Activated CD4-positive, CD25-positive, alpha-beta regulatory T cell (primary cell): ENCODE measurements at places on chromosomes 3 and 15.

- DNase-seq = no peak
These were observed 317.1 kb upstream of the TGFBR2 start for GRCh38 chr3:30289324-30289723.

DNA sequence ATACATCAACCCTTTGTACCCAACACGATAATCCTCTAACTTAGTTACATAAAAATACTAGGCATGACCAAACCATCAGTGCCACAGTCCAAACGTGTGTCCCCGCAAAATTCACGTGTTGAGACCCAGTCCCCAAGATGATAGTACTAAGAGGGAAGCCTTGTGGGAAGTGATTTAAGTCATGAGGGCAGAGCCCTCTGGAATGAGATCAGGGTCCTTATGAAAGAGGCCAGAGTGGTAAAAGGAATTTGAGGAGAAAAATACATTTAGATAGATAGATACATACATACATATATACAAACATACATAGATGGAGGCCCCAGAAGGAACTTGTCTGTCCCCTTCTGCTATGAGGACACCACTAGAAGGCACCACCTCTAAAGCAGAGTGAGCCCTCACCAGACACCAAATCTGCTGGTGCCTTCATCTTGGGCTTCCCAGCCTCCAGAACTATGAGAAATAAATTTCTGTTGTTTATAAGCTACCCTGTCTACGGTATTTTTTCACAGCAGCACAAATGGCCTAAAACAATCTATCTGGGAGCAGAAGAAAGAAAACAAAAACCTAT, 8.0 kb downstream of the TBC1D2B start:
- no peak for DNase-seq

DNA sequence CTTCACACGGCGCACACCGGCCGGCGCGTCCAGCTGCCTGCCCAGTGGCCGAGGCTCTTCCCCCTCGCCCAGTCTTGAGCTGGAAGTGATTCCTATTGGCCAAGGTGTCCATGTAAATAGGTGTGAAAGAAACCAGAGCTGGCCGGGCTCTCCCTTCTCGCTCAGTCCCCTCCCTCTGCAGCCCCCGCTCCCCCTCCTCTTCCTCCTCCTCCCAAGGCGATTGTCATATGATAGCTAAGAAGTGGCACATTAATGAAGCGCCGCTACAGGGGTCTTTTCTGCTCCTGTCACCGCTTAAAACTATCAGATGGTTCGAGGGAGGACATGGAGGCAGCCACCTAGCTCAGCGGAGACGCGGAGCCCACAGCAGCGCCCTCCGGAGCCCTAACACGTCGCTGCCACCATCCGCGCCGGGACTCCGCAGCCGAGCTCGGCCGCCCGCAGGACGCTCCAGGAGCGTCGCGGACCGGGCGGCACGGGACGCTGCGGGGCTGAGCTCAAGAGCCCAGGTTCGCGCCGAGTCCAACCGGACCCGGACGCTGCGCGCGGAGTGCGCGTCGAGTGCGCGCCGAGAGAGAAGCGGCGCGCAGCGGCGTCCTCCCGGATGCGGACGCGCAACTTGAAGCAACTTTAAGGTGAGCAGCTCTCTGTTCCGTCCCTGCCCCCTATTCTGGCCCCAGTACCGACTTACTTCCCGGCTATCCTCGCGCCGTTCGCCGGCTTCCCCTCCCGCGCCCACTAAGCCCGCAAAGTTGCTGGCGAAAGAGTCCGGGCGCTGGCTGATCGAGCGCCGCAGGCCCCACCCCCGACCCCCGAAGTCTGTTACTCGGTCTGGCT, at the start of gene FOXB1:
Gene FOXB1 (plus strand): TSS at position 303 of the 837 bp plus-strand sequence. CDS start 653 bp downstream, outside the sequence.
- DNase-seq = no peak

DNA sequence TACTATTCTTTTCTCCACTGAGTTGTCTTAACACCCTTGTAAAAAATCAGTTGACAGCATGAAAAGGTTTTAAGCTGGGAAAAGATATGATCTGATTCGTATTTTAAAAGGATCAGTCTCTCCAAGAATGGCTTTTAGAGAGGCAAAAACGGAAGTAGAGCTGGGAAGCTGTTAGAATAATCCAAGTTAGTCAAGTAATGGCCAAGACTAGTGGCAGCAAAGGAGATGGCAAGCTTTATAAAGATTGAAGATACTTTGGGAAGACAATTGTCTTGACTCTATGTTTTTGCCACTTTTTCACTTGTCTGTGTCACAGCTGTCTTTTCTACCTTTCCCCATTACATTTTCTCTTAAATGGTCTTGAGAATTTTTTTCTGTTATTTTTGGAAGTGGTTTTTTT, 243.5 kb upstream of the MANF start:
- no peak for DNase-seq

DNA sequence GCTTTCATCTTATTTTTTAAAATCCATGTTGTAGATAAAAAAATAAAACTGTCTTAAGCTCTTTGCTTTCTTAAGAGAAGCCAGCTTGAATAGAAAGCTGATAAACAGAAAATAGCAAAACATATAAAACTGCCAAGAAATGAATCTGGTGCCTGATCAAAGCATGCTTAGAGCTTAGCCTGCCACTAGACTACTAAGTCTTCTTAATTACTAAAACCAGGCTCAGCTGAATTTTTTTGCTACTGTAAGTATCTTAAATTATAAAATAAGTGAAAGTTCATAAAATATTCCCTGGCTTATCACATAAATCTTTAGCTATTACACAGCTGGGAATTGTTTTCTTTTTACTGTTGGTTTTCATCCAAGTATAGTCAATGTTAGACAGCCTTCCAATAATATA, 803.9 kb downstream of the DIPK2A start:
- DNase-seq = no peak

- DNase-seq = no peak
These were observed 225.8 kb upstream of the ARPP21 start for GRCh38 chr3:35413483-35413882.

DNA sequence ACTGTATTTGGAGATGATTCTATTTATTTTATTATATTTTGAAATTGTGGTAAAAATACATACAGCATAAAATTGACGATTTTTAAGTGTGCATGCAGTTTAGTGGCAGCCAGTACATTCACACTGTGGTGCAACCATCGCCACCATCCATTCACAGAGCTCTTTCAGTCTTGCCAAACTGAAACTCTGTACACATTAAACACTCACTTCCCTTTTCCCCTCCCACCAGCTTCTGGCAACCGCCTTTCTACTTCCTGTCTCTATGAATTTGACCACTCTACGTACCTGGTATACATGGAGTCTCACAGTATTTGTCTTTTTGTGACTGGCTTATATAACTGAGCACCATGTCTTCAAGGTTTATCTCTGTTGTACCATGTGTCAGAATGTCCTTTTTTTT, 303.3 kb upstream of the ATP10A start:
- no peak for DNase-seq

- DNase-seq = no peak
These were observed 107.5 kb upstream of the NSMCE3 start for GRCh38 chr15:29377161-29377560.

DNA sequence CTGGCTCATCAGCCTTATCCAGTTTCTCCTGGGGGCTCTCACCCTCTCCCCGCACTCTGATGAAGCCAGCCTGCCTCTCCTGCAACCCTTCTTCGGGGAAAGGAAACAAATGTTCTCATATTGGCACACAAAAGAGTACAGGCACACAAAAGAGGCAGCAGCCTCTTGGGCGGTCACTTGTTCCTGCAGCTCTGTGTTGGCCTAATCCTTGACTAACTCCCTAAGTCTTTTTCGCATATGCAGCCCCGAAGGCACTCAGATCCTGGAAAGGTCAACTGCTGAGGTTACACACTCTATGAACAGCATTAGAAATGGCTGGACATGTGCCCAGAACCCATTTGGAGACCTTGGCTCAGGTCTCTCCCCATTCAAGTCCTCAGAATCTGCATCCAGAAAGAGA, 7.4 kb upstream of the CAMP start:
- no peak for DNase-seq

DNA sequence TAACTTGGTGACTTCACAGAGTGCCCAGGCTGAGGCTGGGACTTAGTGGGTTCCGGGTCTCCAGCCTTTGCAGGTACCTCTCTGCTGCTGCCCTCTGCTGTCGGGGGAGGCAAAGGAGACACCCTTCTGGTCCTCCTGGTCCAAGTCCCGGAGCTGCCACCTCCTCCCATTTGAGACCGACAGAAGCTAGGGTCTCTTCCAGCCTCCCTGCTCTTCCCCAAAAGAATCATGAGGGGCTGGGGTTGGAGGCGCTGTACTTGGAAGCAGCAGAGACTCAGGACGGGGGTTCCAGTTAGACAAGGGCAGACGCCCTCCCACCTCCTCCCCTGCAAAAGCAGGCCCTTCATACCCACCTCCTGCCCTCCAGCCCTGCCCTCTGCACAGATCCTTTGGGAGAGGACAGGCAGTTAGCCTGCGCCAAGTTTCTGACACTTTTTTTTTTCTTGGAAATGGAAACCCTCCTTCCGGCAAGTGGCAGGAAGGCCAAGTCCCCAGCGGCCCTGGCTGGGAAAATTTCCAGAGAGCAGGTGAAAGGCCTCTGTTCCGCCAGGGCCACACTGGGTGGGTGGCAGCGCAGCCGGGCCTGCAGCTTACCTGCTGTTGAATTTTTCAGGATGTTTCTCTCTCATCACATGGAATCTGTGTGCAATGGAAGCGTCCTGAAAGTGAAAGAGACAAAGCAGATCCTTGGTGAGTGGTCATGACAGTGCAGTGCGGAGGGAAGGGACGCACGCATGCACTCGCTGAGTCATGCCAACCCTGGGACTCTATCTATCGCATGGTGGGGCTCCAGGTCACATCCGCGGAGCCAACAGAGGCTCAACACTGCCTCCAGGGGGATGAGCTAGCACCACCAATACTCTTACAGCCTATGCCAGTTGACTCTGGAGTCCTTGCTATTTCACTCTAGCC, 119.9 kb downstream of the DGKG start:
- DNase-seq = peak; percentile 20

DNA sequence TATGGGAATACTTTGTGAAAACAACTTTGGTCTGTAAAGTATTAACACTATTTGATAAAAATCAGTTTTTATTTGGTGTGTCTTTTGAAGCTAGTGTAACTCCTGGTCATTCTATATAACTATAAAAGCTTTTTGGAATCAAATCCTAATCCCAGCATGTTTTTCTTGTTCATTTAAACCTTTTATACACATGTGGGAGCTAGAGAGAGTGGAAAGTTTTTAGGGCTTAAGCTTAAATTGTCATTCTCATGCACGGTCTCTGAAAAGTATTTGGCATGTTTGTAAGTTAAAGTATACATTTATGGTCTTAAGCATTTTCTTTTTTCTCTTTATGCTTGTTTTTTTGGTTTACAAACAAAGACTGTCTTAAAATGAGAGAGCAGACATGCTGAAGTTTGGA, 83.4 kb upstream of the RARB start:
- DNase-seq = no peak

DNA sequence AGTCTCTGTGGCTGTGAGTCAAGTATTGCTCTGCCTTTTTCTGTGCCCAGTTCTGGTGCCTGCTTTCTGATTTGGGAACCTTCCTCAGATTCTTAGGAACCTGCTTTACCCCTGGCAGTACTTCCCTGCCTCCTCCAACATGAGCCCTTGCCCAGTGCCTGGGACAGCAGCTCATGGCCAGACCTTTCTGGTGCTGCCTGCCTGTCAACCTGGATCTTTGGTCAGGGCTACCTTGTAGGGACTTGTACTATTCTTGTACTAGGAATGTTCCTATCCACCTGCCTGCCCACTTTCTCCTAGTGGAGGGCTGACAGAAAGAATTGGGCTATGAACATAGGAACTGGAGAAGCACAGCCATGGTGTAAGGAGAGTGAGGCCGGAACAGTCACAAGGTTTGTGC, 28.8 kb upstream of the EPHB1 start:
- no peak for DNase-seq

GRCh38 chr15:70584838-70585706, 178.3 kb downstream of the UACA start:
- peak; percentile 18 for DNase-seq

DNA sequence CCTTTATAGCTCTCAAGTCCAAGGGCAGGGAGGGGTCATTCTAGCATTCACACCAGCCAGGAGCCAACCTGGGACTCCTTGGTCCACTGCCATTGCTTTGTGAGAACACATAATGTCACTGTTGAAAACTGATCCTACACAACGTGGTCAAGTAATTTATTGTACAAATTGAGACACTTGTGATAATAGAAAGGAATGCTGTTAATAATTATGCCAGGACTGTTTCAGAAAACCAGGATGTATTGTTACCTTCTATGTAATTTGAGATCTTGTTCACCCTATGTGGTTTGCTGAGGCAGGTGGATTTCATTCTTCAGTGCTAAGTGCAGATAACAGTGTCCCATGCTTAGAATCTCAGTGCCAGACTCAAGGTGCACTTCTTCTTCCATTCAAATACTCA, 33.3 kb downstream of the TMCO5A start:
- DNase-seq = no peak

- DNase-seq = no peak
These were observed 66.2 kb downstream of the SSR3 start for GRCh38 chr3:156488767-156489166.

DNA sequence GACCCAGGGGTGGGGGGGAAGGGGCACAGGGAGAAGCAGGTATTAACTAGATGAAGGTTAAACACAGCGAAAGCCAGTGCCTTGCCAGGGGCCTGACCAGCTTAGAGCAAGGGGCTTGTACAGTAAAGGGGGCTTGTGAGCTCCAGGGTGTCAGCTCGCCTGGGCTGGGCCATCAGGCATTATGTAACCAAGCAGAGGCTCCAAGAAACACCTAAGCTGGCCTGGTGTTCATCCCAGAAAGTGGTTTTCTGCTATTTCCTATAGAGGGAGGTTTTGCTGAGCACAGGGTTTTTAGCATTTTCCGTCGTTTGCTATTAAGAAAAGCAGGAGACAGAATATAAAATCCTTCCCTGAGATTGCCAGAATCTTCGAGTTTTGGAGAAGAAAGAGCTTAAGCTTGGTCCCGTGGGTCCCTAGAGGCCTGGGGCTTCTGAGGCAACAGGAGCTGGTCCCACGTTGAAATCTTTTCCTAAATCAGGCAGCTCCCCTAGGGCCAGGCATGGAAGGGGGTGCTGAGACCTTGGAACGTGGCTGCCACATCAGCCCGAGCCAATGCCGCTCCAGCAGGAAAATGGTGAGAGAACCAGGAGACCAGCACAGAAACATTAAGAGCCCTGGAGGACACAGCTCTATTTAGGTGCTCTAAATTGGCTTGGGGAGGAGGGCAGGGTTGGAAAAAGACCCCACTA, 71.4 kb downstream of the ISG20 start:
- DNase-seq = no peak
